ENCODE measurements at places on chromosomes 2 and 18.

GRCh38 chr2:170505631-170506275 is 209.4 kb upstream of the SP5 start:
- DNase-seq = peak; percentile 39

DNA sequence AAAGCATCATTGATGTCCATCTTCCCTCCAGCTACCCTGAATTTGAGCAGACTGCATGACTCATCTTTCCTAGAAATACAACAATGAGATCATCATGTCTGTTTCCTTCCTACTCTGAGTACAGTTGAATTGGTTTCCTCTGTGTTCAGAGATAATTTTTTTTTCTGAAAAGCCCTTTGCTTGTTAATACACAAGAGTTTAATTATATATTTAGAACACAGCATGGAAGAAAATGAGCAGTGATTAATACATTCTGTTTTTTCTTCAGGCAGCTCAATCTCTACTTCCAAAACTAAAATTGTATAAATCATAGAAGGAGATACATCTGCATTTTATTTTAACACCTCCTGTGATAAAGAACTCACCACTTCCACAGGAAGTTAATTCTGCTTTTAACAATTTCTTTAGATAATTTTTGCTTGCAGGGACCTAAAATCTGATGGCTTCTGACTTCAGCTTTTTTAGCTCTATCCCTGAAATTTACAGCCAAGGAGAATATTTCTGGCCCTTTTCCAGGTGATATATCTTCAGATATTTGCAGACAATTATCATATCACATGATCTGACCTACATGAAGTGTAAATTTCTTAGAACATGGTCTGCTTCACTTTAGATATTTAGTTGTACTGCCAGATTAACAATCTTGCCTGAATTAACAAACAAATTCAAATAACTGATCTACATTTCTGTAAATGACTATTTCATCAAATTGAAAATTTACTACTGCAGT is 249.0 kb downstream of the TRIB2 start:
- peak; percentile 77 for DNase-seq

GRCh38 chr2:172200495-172201085 is 97.9 kb upstream of the DLX2 start:
- peak; percentile 77 for DNase-seq

DNA sequence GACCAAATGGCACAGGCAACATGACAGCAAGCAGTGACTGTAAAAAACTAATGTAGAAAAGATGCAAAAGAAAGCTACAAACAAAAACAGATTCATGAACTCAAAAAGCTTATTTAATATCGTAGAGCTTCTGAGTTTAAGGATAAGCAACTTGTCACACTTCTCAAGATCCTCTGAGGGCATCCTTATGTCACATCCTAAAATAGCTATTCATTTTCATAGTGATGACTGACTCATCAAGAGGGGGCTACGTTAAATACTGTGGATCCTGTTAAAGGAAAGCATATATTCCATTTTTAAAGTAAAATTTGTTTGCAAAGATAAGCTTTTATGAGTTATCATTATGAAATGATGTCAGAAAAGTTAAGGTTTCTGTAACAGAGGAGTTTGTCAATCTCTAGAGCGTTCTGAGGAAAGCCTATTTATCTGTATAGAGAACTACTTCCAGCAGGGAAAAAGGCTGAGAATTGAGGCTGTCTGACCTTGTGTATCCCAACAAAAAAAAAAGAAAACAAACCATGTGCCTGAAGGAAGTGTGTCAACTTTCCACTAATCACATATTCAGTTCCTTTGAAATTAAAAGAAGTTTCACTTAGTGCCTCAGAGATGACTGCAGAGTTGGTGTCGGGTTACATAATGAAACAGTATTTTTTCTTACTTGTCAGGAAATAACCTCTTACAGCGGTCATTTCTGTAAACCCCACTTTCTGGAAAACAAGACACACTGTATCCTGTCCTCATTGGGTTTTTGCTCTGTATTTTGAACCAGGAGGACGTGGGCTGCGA is 115.5 kb downstream of the ESCO1 start:
- DNase-seq = peak; percentile 49

DNA sequence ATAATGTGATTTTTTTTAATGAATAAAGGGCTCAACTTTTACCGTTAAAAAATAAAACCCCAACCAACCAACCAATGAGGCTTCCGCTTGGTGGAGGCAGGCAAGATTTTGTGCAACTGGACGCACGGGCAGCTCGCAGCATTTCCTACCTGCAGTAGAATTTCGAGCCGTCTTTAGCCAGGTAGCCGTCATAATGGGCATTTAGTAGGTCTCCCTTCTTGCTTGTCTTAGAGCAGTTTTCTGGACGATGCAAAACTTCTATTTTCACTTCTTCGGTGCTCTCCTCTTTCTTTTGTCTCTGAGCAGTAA is 316 bp downstream of the FKBP7 start:
- DNase-seq = peak; percentile 54

- peak; percentile 55 for DNase-seq
Measured at GRCh38 chr2:16973586-16974286, 308.1 kb upstream of the CYRIA start.

- DNase-seq = no peak
Measured at GRCh38 chr18:51739044-51739666, 541.7 kb upstream of the MEX3C start.

DNA sequence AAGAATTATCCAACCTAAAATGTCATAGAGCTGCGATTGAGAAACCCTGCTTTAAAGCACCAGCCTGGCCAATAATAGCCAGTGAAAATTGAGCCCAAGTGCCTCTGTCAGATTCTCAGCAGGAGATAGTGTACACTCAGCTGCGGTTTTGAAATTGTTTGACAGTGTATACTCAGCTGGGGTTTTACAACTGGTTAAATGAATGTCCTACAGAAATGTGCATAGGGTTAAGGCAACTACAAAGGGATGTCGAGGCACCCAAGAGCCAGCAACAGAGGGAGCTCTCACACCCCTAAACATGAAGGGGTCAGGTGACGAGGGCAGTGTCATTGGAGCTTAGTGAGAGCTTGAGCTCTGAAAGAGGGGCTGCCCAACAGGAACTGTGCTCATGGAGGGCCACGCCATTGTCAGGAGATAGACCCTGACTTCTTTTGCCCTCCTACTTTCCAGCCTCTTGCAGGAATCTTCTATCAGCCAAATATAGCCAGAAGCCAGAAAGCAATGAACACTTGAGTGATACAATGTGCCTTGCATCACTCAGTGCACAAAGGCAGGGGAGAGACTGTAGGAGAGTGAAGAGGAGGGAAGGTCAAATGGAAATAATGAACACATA is 15.1 kb downstream of the ACTG2 start:
- peak; percentile 47 for DNase-seq

GRCh38 chr2:221610255-221610654 is 38.2 kb upstream of the EPHA4 start:
- DNase-seq = no peak

Data from foreskin fibroblast (primary cell).